Tibial nerve (tissue), 4 donors: ENCODE measurements at places on chromosomes 4 and X.

DNA sequence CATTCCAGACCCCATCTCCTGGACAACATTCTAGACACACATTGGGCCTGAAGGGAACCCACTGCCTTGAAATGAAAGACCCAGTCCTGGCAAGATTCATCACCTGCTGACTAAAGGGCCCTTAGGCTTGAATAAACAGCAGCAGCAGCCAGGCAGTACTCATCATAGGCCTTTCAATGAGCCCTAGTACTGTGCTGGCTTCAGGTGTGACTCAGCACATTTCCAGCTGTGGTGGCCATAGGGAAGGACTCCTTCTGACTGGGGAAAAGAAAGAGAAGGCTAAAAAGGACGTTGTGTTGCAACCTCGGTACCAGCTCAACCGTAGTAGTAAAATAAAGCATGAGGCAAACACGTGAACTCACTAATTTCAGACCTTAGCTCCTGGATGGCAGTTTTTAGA is 344.0 kb downstream of the ACTRT1 start:
- H3K27ac ChIP-seq, result no peak overlapping the region
- no peaks in the 10 kb centered on the region for H3K27me3 ChIP-seq
- DNase-seq, result no peak
- no peaks in the 10 kb centered on the region for H3K4me1 ChIP-seq

GRCh38 chr4:156898373-156899117 is 73.1 kb downstream of the PDGFC start:
- no peak overlapping the region for H3K4me3 ChIP-seq
- no peaks in the 10 kb centered on the region for H3K4me1 ChIP-seq
- H3K36me3 ChIP-seq, result no peaks in the 10 kb centered on the region
- peak overlapping the region; percentile 17 for H3K27ac ChIP-seq
- H3K27me3 ChIP-seq, result no peaks in the 10 kb centered on the region

DNA sequence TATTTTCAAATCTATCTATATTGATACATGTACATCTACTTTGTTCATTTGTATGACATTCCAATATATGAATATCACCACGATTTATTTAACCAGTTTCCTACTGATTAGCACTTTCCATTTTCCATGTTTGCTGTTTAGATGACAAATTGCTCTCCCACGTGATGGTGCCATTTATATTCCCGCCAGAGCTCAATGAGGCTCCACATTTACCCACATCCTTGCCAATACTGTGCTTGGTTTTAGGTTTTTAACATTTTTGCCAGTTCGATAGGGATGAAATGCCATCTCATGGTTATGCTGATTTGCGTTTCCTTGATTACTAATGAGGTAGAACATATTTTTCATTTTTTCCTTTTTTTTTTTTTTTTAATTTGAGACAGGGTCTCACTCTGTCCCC is 86.7 kb upstream of the TRIM2 start:
- H3K4me3 ChIP-seq, result no peak overlapping the region
- no peak for DNase-seq
- no peaks in the 10 kb centered on the region for H3K27me3 ChIP-seq
- peaks cover 7% of the 10 kb centered on the region for H3K4me1 ChIP-seq
- no peaks in the 10 kb centered on the region for H3K36me3 ChIP-seq
- H3K27ac ChIP-seq, result no peak overlapping the region

- no peak for DNase-seq
- no peaks in the 10 kb centered on the region for H3K27me3 ChIP-seq
- no peak overlapping the region for H3K4me3 ChIP-seq
- no peaks in the 10 kb centered on the region for H3K36me3 ChIP-seq
- H3K4me1 ChIP-seq, result no peaks in the 10 kb centered on the region
Measured at GRCh38 chr4:76962406-76963130, 13.0 kb downstream of the SEPTIN11 start.

GRCh38 chrX:39626749-39627148 is 471.0 kb downstream of the BCOR start:
- no peaks in the 10 kb centered on the region for H3K36me3 ChIP-seq
- H3K4me3 ChIP-seq, result no peak overlapping the region

DNA sequence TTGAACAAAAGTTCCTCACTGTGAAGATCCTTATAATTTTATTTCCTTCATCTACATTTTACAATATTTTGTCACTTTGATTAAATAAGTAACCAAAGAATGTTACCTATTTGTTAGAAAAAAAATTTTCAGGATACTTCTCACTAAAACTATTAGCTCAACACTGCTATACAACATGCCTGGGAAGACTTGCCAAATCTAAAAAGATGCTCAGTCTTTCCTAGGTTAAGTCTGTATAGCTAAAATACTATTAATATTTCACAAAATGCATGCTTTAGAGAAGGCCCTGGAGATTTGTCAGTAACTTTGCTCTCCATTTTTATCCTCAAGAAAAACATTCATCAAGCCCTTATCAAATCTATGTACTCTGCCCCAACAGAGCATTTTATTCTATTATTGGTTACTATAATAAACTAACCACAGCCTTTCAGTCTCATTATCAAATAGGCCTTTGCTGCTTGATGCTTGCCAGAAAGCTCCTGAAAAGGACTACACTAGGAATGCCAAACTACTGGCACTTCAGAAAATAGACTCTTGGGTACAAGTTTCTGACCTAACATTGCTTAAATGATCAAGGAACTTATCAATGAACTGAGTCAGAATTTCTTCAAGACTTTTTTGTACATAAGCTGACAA is 17.7 kb downstream of the NEK1 start:
- no peaks in the 10 kb centered on the region for H3K4me1 ChIP-seq
- peaks cover 66% of the 10 kb centered on the region for H3K36me3 ChIP-seq
- DNase-seq, result no peak
- H3K27me3 ChIP-seq, result no peaks in the 10 kb centered on the region

DNA sequence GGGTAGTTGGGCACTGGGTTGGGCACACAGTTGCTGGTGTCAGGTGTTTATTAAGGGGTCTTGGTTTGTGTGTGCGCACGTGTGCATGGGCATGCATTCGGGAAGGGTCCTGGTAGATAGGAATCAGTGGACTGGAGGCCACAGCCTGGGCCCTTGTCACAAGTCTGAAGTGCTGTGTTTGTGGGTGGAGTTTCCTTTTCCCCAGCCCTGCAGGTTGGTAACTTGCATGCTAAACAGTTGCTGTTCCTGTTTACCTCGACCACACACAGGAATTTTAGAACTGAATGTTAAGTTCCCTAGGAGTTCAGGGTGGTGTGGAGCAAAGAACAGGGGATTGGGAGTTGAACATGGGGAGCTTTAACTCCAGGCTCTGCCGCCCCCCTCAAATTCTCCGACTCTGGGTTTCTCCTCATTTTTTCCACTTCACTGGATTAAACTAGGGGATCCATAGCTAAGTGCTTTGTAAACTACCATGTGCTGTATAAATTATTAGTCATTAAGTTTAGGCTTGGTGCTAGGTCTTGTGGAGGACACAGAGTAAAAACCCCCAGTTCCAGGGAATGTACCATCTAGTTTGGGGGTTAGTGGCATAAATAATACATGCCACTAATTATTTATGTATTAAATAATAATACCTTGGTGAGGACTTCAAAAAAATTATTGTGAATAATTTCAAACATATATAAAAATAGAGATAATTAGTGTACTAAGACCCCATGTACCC is 49.0 kb downstream of the STARD8 start:
- no peaks in the 10 kb centered on the region for H3K27me3 ChIP-seq
- peaks cover 16% of the 10 kb centered on the region for H3K4me1 ChIP-seq
- H3K4me3 ChIP-seq, result no peak overlapping the region
- no peak for DNase-seq
- no peaks in the 10 kb centered on the region for H3K36me3 ChIP-seq

DNA sequence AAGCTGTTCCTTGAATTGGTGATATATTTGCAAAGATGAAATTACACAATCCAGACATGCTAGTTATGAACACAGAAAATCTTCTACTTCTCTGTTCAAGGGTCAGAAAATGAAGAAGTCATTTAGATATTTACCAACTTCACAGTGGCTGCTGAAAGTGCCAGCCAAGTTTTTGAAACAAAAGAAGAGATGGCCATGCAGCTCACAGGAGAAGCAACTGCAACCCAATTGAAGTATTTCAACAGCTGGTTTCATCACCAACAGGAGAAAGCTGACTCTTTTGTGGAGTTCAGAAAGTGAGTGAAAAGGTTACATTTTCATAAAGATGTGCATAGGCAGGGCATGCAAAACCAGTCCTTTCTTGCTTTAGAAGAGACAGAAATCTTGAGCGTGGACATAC is 70.1 kb upstream of the LSM6 start:
- H3K4me1 ChIP-seq, result no peaks in the 10 kb centered on the region
- no peak overlapping the region for H3K4me3 ChIP-seq
- no peak overlapping the region for H3K27ac ChIP-seq
- DNase-seq, result no peak
- no peaks in the 10 kb centered on the region for H3K27me3 ChIP-seq
- no peaks in the 10 kb centered on the region for H3K36me3 ChIP-seq

GRCh38 chr4:75672461-75673026 is 667 bp downstream of the G3BP2 start:
- H3K27me3 ChIP-seq, result no peaks in the 10 kb centered on the region
- H3K4me3 ChIP-seq, result peak overlapping the region; percentile 96
- peak overlapping the region; percentile 97 for H3K27ac ChIP-seq
- H3K36me3 ChIP-seq, result no peaks in the 10 kb centered on the region

DNA sequence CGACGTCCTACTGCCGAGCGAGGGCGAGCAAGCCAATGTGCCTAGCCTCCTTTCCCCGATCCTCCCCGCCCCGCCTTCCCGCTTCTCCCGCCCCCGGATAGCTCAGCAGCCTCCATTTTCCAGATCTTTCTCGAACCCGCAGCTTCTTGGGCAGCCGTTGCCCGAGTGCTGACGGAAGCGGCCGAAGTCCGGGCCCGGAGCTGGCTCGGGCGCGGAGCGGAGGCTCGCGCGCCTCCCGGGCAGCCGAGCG is 172 bp upstream of the HSPA4L start:
- H3K36me3 ChIP-seq, result no peaks in the 10 kb centered on the region
- peak; percentile 59 for DNase-seq
- H3K27ac ChIP-seq, result peak overlapping the region; percentile 75
- H3K4me3 ChIP-seq, result peak overlapping the region; percentile 73
- no peaks in the 10 kb centered on the region for H3K27me3 ChIP-seq
- no peaks in the 10 kb centered on the region for H3K4me1 ChIP-seq

- no peaks in the 10 kb centered on the region for H3K27me3 ChIP-seq
- H3K4me1 ChIP-seq, result no peaks in the 10 kb centered on the region
- H3K27ac ChIP-seq, result no peak overlapping the region
- no peak for DNase-seq
Measured at GRCh38 chrX:78886550-78886949, 58.6 kb upstream of the P2RY10 start.

- H3K36me3 ChIP-seq, result no peaks in the 10 kb centered on the region
- H3K27ac ChIP-seq, result no peak overlapping the region
- no peak overlapping the region for H3K4me3 ChIP-seq
- no peaks in the 10 kb centered on the region for H3K27me3 ChIP-seq
- no peaks in the 10 kb centered on the region for H3K4me1 ChIP-seq
Measured at GRCh38 chr4:183626168-183626567, 32.8 kb downstream of the RWDD4 start.

DNA sequence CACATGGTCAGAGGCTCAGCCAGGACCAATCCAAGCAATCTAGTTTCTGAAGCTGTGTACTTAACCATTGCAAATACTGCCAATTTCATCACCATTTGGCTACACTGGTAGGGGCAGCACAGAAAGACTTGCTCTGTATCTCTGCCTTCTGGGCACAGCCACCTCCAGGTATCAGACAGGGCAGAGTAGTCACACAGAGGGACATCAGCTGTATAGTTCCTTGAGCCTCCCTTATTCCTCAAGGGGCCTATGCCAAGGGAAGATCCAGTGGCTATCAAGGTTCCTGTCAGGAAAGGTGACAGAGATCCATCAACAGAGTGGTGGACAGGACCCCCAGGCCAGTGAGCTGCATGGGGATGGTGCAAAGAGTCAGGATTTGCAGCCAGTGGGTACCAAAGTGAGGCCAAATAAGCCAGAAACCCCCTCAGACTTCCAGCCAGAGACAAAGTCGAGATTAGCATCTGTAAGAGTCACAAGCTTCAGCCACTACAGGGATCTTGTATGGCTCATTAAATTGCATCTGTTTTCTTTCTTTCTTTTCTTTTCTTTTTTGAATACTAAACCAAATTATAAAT is 381.6 kb upstream of the CPEB2 start:
- no peaks in the 10 kb centered on the region for H3K36me3 ChIP-seq
- H3K27ac ChIP-seq, result no peak overlapping the region
- no peaks in the 10 kb centered on the region for H3K27me3 ChIP-seq

DNA sequence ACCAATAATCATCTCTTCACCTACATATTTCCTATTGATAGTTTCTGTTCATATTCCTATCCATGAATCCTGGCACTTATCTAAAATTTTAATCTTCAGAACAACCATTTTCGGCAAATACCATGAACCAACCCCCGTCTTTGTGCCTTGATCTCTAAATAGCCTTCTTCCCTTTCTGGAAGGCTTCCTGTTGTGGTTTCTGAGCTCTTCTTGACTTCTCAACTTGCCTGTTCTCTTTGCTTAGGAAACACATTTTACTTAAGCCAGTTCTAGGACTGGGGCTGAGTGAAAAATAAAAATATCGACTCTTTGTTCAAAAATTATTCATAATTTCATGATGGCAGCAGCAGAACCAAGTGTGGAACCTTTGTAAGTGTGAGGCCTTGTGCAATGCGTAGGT is 882.4 kb downstream of the C4orf33 start:
- no peak for DNase-seq
- H3K27me3 ChIP-seq, result no peaks in the 10 kb centered on the region

- H3K27me3 ChIP-seq, result no peaks in the 10 kb centered on the region
- no peak for DNase-seq
- no peaks in the 10 kb centered on the region for H3K36me3 ChIP-seq
- no peak overlapping the region for H3K4me3 ChIP-seq
Measured at GRCh38 chr4:115222061-115222460, 108.6 kb upstream of the NDST4 start.

- DNase-seq, result no peak
- H3K4me1 ChIP-seq, result no peaks in the 10 kb centered on the region
- no peaks in the 10 kb centered on the region for H3K36me3 ChIP-seq
- H3K4me3 ChIP-seq, result no peak overlapping the region
- no peak overlapping the region for H3K27ac ChIP-seq
Measured at GRCh38 chr4:132332932-132333723, 816.0 kb upstream of the PCDH10 start.

DNA sequence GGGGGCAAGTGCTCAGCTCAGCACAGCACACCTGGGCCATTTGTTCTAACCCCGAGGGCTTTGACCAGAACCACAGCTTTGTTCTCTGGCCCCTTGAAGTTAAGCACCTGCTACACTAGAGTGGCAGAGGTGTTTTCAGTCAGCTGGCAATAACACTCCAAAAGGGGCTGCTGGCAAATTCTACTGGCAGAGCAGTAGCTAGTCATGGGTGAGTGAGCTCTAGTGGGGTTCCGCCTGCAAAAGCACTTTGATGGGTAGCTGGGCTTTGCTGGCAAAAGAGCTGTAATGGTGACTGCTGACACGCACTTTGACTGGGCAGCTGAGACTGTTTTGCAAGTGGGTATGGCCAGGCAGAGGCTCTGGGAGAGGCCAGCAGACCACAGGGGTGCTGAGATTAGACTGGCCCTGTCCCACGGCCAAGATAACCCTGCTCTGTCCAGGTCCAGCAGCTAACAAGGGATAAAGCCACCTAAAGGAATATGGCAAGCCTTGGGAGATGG is 65.2 kb upstream of the TENT5D start:
- H3K27ac ChIP-seq, result no peak overlapping the region
- H3K36me3 ChIP-seq, result no peaks in the 10 kb centered on the region
- no peak overlapping the region for H3K4me3 ChIP-seq
- H3K4me1 ChIP-seq, result no peaks in the 10 kb centered on the region
